ENCODE measurements at places on chromosomes 5 and 9.

GRCh38 chr5:148730270-148730669 lies 75.9 kb upstream of the HTR4 start:
- DNase-seq = peak; percentile 15

DNA sequence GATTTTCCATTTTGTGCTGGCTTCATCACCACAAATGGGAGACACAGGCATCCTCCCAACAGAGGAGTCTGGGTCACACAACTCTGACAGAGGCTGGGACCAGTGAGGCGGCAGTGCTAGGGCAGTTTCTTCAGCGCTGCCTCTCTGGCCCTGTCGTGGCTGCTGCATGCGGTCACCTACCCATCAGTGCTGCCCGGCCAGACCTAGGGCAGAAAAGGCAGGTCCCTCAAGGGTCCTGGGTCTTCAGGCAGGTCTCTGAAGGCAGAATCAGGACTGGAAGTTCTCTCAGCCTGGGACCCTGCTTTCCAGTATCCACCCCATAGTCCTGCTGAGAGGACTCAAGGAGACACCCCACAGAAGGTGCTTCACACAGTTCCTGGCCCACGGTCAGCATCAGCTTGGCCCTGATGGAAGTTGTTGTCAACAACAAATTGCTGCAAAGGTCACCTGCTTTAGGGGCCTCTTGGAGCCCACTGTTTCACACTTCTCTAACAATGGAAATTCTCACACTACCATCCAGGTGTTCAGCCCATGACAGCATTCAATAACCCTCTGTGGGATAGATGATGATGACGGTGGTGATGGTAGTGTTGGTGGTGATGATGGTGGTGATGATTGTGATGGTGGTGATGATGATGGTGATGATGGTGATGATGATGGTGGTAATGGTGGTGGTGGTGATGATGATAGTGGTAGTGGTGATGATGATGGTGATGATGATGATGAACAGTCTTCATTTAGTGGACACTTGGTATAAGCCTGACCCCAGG lies 146.4 kb upstream of the PPP1R26 start:
- no peak for DNase-seq

GRCh38 chr9:134748591-134748990 lies 107.0 kb downstream of the COL5A1 start:
- no peak for DNase-seq

DNA sequence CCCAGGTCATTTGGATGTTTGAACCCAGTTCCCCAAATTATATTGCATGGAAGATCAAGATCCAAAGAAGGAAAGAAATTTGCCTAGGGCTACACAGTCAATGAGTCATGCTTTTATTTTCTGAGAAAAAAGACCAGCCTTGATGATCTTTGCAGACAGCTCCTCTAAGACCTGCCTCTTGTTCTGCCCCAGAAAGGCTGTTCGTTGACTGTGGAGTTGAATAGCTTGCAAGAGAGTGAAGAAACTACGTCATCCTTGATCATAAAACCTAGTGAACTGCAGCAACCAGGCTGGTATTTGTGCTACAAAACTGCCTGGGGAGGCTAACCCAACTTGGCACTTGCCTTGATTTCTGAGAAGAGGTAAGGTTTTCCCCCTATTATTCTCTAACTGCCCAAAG lies 263.9 kb downstream of the PAPPA start:
- DNase-seq = peak; percentile 9

GRCh38 chr9:26781906-26782305 lies 110.7 kb downstream of the CAAP1 start:
- no peak for DNase-seq

- DNase-seq = no peak
These were observed 274.4 kb upstream of the SEMA6A start for GRCh38 chr5:116848954-116849581.

DNA sequence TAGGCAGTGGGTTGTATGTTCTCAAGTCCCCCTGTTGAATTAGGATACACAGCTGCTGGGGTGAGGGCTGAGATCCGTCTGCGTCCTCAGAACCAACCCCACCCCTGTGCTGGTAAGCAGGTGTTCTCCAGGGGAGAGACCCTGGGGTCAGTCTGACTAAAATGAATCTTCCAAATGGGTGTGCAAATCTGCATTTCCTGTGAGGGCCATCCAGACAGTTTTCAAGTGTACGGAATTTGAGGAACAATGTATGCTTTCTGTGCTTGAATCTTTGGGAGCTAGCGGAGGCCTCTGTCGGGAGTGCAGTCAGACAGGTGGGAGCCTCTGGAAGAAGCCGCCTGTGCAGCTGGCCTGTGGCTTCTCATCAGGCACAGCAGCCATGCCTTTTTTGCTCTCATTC lies 122.9 kb downstream of the MACROH2A1 start:
- no peak for DNase-seq

GRCh38 chr5:139985733-139986132 lies 57.4 kb downstream of the NRG2 start:
- peak; percentile 96 for DNase-seq

DNA sequence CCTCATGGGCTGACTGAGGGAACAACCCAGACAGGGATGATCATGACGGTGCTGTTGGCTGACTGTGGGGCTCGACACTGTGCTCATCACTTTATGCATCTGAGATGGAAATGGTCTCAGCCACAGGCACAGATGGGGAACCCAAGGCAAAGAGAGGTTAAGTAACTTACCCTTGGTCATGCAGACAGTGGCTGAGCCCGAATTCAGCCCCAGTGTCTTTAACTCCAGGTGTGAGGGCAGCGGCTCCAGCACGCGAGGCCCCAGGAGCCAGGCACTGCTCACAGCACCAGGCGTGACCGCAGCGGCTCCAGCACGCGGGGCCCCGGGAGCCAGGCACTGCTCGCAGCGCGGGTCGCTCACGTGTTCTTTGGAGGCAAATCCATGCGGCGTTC lies 45.3 kb upstream of the FCN1 start:
- DNase-seq = no peak

- DNase-seq = no peak
These were observed 34.2 kb downstream of the AOPEP start for GRCh38 chr9:94760660-94761059.

DNA sequence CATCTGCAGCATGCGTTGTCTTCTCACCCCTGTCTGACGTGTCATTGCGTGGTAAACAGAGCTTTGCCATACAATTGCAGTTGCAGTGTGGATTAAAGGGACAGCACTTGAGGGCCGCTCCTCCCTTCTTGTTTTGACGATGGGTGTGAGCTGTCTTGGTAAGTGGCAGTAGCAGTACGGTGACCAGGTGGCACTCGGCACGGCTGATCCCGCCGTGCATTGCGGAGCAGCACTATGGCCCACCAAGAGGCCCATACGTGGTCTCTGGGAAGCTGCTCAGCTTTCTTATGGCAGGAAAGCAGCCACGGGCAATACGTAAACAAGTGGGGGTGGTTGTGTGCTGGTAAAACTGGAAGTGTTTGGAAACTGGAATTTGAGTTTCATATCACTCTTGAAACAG lies 25.1 kb downstream of the EHMT1 start:
- no peak for DNase-seq

DNA sequence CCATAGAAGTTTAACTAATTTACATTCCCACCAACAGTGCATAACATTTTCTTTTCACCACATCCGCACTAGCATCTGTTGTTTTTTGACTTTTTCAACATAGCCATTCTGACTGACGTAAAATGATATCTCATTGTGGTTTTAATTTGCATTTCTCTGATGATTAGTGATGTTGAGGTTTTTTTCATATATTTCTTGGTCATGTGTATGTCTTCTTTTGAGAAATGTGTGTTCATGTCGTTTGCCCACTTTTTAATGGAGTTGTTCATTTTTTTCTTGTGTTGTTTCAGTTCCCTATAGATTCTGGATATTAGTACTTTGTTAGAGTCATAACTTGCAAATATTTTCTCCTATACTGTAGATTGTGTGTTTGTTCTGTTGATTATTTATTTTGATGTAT lies 163.4 kb downstream of the FER start:
- no peak for DNase-seq

- peak; percentile 47 for DNase-seq
These were observed 200.5 kb downstream of the HINT1 start for GRCh38 chr5:130964231-130965202.

DNA sequence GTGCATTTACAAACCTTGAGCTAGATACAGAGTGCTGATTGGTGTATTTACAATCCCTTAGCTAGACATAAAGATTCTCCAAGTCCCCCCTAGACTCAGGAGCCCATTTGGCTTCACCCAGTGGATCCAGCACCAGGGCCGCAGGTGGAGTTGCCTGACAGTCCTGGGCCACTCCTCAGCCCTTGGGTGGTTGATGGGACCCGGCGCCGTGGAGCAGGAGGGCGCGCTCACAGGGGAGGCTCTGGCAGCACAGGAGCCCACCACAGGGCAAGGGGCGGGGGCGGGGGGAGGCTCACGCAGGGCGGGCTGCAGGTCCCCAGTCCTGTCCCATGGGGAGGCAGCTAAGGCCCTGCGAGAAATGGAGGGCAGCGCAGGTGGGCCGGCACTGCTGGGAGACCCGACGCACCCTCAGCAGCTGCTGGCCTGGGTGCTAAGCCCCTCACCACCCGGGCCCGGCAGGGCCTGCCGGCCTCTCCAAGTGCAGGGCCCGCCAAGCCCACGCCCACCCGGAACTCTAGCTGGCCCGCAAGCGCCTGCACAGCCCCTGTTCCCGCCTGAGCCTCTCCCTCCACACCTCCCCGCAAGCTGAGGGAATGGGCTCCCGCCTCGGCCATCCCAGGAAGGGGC lies 613.5 kb downstream of the TLE4 start:
- no peak for DNase-seq

GRCh38 chr5:77920359-77921058 lies 144.4 kb upstream of the TBCA start:
- DNase-seq = no peak

- no peak for DNase-seq
These were observed 65.4 kb downstream of the ZNF462 start for GRCh38 chr9:106928350-106928749.

DNA sequence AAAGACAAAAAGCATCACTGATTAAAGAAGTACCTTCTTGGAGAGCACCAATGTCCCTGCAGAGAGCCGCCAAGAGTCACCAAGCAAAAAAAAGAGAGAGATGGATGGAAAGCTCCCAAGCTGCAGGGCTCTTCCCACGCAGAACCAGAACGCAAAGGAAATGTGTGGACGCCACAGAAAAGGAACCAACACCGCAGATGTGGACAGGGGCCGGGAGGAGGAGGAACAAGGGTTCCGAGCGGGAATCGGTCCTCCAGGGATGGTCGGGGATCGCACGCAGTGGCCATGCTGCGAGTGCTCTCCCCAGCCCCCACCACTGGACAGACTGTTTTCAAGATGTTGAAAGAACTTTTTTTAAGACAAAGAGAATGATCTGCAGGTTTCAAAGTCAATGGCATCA lies 40.2 kb upstream of the ZNF354A start:
- DNase-seq = no peak

DNA sequence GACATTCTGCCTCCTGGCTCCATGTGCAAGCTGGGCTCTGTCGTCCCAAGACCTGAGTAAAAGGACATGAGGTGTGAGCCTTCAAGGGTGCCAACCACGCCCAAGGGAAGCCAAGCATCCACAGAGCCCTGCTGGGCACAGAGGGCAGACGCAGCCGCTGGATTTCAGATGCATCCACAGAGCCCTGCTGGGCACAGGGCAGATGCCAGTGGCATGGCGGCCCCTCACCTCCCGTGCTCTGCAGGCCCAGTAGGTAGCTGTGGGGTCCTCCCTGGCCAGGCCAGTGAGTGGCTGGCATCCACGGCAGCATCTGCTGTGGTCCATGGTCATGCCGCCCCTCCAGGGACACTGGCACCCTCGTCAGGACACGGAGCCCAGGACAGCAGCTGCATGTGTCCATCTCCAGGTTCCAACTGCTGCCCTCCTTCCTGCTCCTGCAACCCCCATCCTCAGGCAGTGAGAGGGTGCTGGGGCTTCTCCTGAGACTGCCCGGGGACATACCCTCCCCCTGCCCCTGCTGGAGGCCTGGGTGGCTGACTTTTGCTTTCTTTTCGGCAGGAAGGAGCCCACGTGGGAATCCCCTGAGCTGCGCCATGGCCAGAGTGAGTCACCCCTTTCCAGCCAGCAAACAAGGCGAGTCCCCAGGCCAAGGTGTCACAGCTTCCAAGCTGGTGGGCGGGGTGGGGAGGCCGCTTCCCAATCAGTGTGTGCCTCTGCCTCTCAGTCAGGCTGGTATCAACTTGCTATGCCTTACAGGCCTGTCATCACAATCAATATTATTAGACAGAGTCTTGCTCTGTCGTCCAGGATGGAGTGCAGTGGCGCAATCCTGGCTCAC lies 4.0 kb upstream of the TRAF2 start:
- DNase-seq = peak; percentile 87

GRCh38 chr5:15992918-15993317 lies 186.7 kb downstream of the MARCHF11 start:
- no peak for DNase-seq

DNA sequence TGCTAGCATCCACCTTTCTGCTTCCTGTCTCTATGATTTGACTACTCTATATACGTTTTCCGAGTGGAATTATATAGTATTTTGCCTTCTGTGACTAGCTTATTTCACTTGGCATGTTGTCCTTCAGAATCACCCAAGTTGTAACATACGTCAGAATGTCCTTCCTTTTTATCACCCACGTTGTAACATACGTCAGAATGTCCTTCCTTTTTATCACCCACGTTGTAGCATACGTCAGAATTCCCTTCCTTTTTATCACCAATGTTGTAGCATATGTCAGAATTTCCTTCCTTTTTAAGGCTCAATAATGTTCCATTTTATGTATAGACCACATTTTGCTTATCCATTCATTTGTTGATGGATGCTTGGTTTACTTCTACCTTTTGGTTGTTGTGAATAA lies 22.9 kb upstream of the TAS2R1 start:
- DNase-seq = no peak

GRCh38 chr5:92527311-92528078 lies 1053.5 kb downstream of the NR2F1-AS1 start:
- peak; percentile 64 for DNase-seq

- no peak for DNase-seq
These were observed 96.3 kb downstream of the UNC13B start for GRCh38 chr9:35257986-35258659.

DNA sequence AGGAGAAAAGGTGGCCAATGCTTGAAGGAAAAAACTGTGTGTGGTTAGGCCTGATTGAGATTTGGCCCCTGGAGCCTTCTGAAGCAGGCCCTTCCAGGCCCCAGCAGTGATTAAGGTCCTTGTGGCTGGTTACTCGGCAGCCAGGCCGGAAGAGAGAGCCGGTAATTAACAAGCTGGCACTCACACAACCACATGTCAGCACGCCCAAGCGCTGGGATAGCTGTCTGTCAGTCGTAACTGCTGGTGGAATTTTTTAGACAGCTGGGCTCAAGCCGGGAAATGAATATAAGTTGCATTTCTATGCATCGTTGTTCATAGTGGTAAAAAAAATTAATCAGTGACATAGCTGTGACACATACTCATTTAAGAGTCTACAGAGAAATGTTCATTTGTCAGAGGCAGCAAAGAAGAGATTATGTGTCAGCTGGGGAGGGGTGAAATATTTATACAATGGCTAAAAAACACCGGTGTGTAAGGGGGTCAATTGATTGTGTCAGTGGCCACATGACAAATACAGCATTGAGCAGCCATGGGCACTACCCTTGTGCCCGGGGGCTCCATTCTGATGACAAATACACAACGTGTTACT lies 13.7 kb upstream of the ARAP3 start:
- DNase-seq = peak; percentile 20

GRCh38 chr9:79477955-79478771 lies 93.6 kb upstream of the TLE4 start:
- peak; percentile 9 for DNase-seq

GRCh38 chr5:68139611-68140441 lies 75.7 kb upstream of the PIK3R1 start:
- no peak for DNase-seq

Measured in AG08395 (cell line).